ENCODE measurements at places on chromosomes 4 and X.

DNA sequence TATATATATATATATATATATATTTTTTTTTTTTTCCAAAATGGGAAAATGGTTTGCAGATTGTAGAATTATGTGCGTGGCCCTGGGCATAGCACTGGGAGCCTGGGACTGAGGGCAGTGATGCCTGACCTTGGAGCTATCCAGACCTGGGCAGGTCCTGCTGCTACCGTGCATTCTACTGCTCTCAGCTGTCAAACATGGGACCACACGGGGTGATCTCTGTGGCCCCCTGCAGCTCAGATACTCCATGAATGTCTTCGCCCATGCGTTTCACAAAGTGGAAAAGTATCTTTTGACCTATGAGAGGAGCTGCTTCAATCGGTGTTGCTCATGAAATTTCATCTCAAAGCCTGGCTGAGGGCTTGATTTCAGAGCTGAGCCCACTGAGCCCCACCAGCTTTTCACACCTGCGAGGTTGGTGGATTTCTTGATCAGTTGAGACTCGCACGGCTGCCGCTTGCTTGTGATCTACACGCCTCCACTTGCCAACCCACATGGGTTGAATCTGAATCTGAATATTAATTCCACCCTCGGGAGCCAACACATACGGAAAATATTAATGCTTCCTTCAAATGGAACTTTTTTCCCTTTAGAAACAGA, 35.7 kb downstream of the ING2 start:
- DNase-seq = no peak

DNA sequence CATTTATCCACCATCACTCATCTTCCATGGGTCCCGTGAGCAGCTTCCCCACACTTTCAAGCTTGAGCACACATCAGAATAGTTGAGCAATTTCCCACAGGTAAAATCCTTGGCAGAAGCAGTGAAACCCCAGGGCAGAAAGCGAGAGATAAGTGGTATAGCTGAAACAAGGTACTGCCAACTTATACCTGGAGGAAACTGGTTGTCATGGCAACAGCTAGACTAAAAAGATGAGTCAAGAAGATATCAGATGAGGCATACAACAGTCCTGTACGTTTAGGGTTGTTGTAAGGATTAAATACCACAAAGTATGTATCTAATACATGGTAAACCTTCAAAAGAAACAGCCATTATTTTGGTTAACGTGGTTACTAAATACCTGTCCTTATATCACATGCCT, 66.9 kb upstream of the PHOX2B start:
- no peak for DNase-seq

- no peak for DNase-seq
These were observed 74.6 kb downstream of the MAP3K15 start for GRCh38 chrX:19440713-19441112.

DNA sequence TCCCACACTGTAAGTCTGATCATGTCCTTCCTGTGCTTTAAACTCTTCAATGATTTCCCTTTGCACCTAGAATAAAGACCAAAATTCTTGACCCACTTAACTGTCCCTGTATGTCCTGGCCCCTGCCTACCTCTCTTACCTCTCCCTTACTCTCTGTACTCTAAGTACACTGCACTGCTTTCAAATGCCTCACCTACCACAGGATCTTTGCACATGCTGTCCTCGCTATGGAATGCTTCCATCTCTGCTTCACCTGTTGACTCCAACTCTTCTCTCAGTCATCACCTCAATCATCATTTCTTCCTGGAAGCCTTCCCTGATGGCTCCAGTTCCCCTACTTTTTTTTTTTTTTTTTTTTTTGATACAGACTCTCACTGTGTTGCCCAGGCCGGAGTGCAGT, 29.0 kb upstream of the SEPTIN6 start:
- DNase-seq = no peak

DNA sequence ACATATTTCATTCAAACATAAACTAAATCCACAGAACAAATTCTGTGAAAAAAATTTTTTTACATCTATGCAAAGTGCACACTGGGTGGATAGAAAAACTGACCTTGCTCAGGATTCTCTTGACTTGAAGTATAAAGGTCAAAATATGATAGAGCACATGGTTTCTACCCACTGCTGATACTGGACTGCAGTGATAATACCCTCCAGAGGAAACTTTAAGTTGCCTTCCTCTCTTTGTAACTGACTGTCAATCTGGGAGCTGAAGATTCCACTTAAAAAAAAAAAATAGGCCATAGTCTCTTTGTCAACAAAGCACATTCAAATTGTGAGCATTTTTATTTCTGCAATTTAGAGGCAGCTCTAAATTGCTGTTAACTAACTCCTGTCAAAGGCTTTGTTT, 3.2 kb upstream of the AMMECR1 start:
- DNase-seq = no peak

DNA sequence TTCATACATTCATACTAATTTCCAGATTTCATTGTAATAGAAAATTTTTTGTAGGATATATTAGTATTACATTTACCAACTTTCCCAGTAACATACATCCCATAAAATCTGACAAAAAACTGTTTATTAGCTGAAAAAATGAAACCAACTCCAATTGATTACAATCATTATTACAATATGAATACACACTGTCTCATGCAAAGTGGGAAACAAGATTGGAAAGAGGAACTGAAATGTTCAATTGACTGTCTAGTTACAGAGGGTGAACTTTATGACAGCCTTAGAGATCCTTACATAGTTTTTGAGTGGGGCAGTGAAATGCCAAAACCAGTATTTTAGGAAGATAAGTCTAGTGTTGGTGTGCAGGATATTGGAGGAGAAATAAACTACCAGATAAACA, 2.3 kb upstream of the AMBN start:
- DNase-seq = no peak

- DNase-seq = no peak
These were observed 118.2 kb upstream of the STX18 start for GRCh38 chr4:4659871-4660651.

- no peak for DNase-seq
These were observed 314.2 kb downstream of the RAB28 start for GRCh38 chr4:13169731-13170525.

DNA sequence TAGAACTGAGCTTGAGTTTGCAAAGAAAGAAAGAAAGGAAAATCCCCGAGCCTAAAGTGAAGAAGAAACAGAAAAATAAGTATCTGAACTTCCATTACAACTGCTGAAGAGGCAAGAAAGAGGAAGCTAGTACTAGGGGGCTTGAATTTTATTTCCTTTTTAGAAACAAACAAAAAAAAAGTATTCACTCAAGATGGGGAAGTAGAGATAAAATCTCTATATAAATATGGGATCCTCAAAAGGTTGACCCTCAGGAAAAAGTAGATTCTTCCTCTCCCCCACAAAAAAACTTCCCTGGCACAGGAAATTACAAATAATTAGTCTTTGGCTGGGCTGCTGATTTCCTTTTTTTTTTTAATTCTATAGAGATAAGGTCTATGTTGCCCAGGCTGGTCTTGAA, 16.0 kb downstream of the LRBA start:
- no peak for DNase-seq

DNA sequence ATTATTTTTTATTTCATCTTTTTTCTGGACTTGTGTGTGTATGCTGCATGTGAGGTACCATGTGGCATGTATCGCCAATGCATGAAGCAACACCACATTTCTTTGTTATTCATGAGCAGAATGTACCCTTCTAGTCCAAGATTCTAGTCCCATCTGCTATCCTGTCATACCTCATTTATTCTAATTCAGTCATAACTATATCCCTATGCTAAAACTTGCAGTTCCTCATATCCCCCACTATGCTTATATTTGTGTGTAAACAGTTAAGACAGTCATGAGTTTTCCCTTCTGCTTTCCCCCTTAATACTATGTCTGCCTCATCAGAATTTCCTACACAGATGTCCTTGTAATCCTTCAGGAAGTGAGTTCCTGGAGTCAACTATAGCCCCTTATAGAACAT, 19.7 kb downstream of the OCRL start:
- DNase-seq = no peak

GRCh38 chr4:94621491-94622080, 136.2 kb upstream of the BMPR1B start:
- no peak for DNase-seq

- DNase-seq = no peak
These were observed 49.2 kb downstream of the MOSPD2 start for GRCh38 chrX:14922437-14922836.

- DNase-seq = no peak
These were observed 1830.2 kb downstream of the STIM2 start for GRCh38 chr4:28690890-28691289.

DNA sequence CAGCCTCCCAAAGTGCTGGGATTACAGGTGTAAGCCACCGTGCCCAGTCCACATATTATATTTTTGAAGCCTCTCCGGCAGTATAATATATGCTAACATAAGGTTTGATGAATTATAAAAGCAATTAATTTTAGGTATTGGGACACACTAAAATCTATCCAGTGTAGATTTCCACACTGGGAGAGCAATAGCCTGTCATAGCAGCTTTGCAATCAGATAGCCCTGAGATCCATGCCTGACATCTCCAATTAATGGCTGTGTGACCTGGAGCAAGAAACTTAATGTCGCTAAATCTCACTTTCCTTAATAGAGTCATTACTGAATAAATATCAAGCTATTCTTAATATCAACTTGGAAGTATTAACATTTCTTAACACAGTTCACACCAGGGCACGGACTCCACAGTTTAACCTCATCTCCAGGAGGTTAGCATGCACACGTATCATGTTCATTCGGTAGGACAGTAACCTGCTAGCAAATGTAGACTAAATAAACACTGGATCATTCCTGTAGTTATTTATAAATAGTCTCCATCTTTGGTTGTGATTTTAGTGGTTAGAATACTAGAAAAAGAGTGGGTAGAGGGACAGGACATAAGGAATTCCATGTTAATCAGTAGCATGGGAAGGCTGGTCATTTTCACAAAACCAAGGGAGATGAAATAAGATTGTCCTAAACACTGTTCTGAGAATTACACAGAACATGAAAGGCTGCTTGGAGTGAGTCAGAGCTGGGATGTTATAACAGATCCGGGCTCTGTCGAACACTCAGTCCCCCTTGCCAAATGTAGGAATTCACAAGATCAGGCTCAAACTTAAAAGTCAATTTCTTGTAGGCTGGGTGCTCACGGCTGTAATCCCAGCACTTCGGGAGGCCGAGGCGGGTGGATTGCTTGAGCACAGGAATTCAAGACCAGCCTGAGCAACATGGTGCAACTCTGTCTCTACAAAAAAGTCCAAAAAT, 254.7 kb downstream of the PALLD start:
- DNase-seq = no peak

- no peak for DNase-seq
These were observed 18.0 kb downstream of the SUV39H1 start for GRCh38 chrX:48714573-48714972.

- no peak for DNase-seq
These were observed 55.5 kb downstream of the SMIM20 start for GRCh38 chr4:25969374-25970155.

GRCh38 chrX:16853537-16853936, 16.6 kb downstream of the RBBP7 start:
- no peak for DNase-seq

- no peak for DNase-seq
These were observed 45.7 kb downstream of the KDM6A start for GRCh38 chrX:44918722-44919121.

GRCh38 chrX:68234171-68234910, 199.0 kb downstream of the OPHN1 start:
- DNase-seq = no peak

DNA sequence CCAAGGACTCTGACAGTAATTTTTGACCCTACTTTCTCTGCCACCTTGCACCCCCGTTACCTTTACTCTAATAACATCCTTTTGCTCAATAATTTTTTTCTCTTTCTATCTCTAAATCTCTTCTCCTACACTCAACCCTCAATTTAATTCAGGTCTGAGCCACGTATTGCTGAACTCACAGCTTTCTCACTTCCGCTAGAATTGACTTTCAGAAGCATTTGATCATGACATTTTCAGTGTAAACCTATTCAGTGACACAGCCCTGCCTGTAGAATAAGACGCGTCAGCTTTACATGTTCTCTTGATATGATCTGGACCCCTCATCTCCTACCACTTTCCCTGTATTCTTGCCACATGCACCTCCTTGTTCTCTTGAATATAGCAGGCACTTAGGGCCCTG, 439.5 kb upstream of the MAGEB2 start:
- no peak for DNase-seq

GRCh38 chr4:143215873-143216272, 31.2 kb downstream of the USP38 start:
- DNase-seq = no peak

- DNase-seq = no peak
These were observed 12.8 kb upstream of the NSUN7 start for GRCh38 chr4:40736910-40737309.

DNA sequence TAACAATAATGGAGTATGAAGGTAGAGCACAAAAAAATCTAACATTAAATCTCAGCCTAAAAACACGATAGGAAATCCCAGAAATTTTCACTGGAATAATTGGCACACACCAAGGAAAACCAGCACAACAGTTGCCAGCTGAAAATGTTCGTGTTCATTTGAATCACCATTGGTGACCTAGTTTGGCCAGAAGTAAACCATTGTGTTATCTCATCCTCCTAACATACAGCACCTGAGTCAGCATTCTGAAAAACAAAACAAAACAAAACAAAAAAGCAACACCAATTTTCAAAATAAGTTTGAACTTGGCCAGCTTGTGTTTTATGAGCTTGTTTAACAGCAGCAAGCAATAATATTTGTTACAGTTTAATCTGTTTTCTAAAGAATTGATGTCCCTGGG, 41.1 kb downstream of the UCHL1 start:
- DNase-seq = no peak

- no peak for DNase-seq
These were observed 1.3 kb downstream of the WDR13 start for GRCh38 chrX:48598614-48599013.

- DNase-seq = no peak
These were observed 240.2 kb upstream of the GRIA3 start for GRCh38 chrX:122943918-122944317.

DNA sequence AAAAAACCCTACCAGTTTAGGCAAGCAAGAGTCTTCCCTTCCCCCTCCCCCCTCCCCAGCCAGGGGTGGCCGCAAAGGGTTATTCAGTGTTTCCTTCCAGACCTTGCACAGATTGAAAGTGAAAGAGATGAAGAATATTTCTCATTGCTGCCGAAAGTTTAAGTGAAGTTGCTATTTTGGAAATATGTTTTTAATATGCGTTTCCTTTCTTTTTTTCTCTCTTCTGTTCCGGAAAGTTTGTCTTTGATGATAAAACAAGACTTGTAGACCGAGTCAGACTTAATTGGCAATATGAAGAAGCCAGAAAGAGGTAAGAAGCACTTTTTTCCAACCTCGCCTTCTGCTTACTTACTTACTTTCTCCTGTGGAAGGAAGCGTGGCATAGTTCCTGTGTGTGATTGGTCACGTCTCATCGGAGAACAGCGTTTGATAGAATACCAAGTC, 58.5 kb upstream of the CLCN4 start:
- no peak for DNase-seq

DNA sequence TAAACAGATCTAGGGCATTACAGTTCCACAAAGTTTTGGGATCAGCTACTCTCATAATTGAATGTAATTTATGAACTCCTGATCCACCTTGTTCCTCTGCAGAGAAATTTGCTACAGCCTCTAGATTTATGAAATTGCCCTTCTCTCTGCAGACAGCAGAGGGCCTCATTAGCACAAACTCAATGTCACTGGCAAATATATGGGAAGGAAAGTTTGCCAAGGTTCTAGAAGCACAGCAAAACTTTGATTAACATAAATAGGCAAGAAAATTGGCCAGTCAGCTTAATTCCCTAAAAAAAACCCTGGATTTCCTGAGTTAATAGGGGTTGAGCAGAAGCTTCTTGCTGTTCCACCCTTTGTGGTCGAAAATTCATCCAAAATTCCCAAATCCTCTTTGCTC, 31.5 kb downstream of the PRPS1 start:
- DNase-seq = no peak

Data from stimulated activated CD4-positive, alpha-beta T cell treated with anti-CD3 and anti-CD28 coated beads, Interleukin-1b, Interleukin-23, amount 100 ng/mL, for 1 hour (primary cell).